ENCODE measurements at places on chromosomes 11 and 22.

GRCh38 chr22:41816241-41816640 is 15.8 kb downstream of the CCDC134 start:
- DNase-seq: no peak

DNA sequence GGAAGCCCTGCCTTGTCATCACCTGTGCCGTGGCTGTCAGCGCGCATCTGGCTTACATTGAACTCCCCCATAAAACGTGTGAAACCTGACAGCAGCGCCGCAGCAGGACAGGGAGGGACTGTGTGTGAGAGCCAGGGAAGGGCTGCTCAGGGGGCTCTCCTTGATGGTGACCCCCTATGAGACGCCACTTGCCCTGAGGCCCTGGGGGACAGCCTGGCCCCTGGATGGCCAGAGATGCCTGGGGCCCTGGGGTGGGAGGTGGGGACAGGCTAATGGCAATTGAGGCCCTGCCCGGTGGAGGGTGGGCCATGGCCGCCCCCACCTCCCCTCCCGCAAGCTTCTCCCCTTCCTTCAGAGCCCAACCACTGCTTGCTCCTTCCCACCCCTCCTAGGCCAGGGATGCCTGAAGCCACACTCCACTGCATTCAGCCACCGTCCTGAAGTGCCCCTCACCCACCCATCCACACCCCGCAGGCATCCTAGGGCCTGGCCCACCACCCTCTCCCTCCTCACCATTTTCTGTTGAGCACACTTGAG is 35.3 kb upstream of the KCNQ1OT1 start:
- no peak for DNase-seq

- DNase-seq: no peak
Observed at GRCh38 chr11:97751952-97752351, 1268.8 kb upstream of the CNTN5 start.

DNA sequence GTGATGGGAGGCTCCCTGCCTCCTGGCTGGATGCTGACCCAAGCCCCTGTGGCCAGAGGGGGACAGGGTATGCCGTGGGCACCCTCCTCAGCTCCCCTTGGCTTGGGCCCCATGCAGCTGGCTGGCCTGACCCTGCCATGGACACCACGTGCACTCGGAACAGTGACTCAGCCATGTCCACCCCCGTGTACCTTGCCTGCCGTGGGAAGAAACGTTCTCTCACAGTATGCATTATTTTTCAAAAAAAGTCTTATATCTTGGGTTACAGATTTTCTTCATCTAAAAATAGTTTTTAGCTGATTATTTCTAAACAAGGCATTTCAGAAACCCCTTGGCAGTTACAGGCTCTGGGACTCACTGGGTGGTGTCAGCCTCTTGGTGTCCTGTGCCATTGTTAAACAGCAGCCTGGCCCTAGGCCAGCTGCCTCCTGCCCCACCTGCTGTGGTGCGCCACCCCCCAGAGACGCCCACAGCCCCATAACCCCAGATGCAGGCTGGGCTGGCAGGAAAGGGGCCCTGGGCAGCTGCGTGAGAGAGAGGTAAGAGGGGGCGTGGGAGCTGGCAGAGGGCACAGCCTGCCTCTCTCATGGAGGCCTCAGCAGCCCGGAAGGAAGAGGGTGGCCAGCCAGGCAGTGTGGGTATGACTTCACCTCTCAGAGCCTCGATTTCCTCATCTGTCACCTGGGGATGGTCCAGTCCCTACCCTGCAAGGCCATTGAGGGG is 99.8 kb downstream of the MORC2 start:
- no peak for DNase-seq

GRCh38 chr11:72736452-72737069 is 15.6 kb downstream of the ARAP1 start:
- DNase-seq: no peak

DNA sequence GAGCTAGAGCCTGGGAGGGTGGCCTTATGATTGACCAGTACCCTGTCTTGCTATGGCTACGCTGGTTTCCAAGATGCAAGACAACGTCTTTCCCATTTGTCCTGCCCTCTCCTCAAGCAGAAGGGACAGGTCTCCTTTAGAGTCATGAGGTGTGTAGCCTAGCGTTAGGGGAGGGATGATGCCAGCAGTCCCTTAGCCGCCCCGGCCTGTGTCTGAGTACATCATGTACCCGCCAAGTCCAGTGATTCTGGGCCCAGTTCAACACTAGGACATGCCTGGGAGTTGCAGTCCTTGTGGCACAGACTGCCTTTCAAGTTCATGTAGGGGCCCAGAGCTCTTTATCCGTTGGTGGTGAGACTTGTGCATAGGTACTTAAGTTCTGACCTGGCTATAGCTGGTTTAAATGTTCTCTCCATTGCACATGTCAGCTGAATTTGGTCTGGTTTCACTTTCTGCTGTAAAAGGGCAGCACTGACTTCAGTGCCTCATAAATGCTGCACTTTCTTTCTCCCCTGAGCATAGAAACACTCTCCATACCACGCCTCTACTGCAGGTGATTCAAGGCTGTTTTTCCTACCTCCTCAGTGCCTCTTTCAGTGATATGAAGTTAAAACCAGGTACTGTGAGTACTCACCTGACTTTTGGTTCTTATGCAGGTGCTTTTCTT is 151.1 kb downstream of the METTL15 start:
- no peak for DNase-seq

DNA sequence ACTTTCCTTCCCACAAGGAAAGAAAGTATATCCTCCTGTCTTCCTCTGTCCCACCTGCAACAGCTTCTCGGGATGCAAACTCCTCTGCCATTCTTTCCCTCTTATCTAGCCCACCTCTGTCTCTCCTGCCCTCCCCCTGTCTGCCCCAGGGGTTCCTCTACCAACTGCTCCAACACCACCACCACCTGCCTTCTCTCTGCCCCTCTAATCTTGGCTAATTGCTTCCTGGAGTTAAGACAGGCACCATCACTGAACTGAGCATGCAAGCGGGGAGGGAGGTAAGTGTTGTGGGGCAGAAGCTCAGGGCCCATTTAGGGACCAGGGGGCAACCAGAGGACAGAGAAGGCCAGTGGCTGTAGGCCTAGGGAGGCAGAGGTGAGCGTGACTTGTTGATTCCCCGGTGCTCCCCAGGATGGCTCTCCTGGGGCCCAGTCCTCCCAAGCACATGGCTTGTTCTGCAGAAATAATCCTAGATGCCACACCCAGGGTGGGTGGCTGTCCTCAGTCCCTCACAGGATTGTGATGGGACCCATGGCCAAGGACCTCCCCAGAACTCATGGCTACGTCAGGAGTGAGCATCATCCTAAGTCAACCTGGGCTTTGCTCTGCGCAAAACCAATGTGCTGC is 111.1 kb downstream of the TP53I11 start:
- DNase-seq: no peak

- no peak for DNase-seq
Observed at GRCh38 chr11:43582024-43582862, 98.3 kb upstream of the HSD17B12 start.

DNA sequence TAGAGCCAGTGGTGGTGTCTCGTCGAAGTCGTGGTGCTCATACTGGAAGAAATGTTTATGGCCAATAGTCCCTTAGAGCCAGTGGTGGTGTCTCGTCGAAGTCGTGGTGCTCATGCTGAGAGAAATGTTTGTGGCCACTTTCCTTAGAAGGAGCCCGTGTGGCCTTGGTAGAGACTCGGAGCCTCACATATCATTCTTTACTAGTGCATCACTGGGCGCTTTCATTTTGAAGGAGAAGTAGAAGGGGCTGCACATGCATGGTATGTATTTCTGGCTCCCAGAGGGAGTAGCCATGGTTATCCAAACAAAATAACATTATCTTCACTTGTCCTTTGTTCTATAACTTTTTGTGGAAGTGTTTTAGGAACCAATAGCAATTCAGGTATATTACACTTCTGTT is 69.5 kb downstream of the JAM3 start:
- DNase-seq: no peak

- no peak for DNase-seq
Observed at GRCh38 chr22:43320943-43321900, 21.9 kb downstream of the SCUBE1 start.

DNA sequence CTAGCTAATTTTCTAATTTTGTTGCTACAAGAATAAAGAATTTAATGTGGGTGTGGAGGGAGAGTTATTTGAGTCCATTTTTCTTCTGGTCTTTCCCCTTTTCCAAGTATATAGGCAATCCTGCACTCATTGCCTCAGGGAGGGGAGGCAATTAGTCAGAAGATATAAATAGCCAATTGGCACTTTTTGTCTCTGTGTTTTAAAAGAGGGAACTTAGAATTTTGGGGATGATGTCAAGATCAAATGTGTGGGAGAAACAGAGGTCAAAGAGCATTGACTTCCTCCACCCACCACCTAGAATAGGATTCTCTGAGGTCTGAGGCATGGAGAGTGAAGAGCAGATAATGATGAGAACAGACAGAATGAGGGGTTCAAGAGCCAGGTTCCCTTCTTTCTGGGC is 120.3 kb upstream of the ZC3H12C start:
- no peak for DNase-seq

- DNase-seq: peak; percentile 37
Observed at GRCh38 chr11:33598426-33599069, 102.1 kb downstream of the C11orf91 start.

GRCh38 chr22:20080445-20080775 is 369 bp downstream of the DGCR8 start:
- DNase-seq: no peak

GRCh38 chr11:111836162-111836561 is 35.2 kb downstream of the ALG9 start:
- no peak for DNase-seq

- peak; percentile 57 for DNase-seq
Observed at GRCh38 chr11:19076744-19077589, 16.4 kb upstream of the MRGPRX2 start.

- no peak for DNase-seq
Observed at GRCh38 chr22:26124991-26125725, 44.1 kb upstream of the SEZ6L start.

DNA sequence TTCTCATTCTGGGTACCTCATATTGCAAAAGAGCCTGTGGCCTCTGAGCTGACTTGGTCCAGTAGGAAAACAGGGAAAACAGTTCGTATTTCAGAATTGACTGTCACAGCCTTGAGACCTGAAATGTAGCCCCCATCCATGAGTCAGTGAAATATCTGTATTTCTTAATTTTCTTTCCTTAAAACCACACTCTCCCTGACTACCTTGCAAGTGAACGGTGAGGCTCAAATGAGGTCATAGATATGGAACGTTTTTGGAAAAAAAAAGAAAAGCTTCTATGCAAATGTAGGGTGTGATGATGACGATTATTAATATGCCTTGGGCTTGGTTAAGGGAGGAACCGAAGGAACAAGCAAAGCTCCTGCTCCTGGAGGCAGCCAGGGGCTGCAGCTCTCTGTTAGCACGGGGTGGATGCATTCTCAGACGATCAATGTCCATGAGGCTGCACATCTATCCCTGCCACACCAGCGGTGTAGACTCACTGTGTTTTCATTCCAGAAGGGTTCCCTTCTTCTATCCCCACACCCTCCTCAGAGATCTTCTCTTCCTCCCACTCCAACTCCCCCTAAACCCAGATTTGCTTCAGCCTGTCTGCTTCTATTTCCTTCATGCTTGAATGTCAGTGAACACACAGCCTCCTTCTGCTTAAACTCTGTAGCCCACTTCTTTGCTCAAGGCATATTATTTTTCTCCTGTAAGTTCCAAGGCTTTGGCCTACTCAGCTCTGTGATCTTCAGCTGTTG is 29.2 kb upstream of the SCN3B start:
- no peak for DNase-seq

- DNase-seq: no peak
Observed at GRCh38 chr11:9016916-9017642, 13.3 kb upstream of the NRIP3 start.

DNA sequence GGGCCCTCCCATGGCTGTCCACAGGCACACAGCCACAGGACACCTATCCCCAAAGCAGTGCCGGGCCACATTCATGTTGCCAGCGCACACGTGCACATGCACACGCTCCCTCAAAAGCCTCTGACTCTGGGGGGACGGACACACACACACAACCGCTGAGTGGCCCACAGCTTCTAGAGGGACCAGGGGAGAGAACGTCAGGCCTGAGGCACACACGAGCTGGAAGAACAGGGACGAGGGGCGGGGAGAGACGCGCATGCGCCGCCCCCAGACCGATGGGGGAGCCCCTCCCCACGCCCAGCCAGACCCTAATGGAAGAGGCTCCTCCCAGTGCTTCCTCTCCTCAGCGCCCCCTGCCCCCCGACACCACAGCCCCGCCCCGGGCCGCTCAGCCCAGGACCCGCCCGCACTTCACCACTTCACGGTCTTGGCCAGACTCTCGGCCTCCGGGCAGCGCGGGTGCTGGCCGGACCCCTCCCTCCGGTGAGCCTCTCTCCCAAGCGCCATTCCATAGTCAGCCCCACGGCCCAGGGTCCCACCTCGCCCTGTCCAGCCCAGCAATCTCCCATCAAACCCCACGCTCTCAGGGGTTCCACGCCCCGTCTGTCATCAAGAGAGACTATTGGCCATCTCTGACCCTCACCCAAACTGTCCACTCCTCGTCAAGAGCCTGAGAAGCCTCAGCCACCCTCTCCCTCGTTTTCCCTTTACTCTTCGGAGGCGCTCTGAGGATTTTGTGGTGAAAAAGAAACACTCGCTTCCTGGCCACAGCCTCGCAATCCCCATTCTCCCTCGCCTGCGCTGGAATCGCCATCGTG is 11.7 kb downstream of the NRXN2 start:
- DNase-seq: no peak

GRCh38 chr11:88484873-88485621 is 147.5 kb upstream of the CTSC start:
- DNase-seq: no peak

GRCh38 chr22:32712644-32713355 is 88.7 kb upstream of the TIMP3 start:
- no peak for DNase-seq

- no peak for DNase-seq
Observed at GRCh38 chr11:93143800-93144199, 54.0 kb downstream of the SLC36A4 start.

DNA sequence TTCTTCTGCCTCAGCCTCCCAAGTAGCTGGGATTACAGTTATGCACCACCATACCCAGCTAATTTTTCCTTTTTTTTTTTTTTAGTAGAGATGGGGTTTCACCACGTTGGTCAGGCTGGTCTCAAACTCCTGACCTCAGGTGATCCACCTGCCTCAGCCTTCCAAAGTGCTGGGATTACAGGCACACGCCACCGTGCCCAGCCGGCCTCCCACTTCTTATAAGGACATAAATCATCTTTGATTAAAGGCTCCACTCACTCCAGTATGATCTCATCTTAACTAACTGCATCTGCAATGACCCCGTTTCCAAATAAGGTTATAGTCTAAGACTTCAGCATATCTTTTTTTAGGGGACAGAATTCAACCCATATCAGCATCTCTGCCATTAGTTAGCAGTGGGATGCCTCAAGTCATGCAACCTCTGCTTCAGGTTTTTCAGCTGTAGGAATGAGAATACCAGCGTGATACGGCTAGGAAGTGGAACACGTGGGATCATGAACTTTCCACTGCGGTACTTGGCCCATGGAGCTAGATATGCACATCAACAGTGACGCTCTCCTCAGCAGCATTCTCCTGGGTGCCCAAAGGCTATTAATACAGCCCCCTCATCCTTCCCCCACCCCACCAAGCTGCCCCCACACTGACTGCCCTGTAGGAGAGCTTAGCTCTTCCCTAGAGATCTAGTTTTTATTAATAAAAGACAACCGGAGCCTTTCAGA is 41.4 kb downstream of the MCHR1 start:
- DNase-seq: no peak
